Mesothelial cell of epicardium (in vitro differentiated cells): ENCODE measurements at places on chromosomes 3 and 15. TPM values are rescaled to one million over a fixed set of nuclear protein-coding genes. Genes with fewer than 3 reads are reported as not detected.

GRCh38 chr3:45826908-45827307, 15.0 kb downstream of the LZTFL1 start:
- no peak overlapping the region for H3K27ac ChIP-seq
- no peaks in the 10 kb centered on the region for H3K27me3 ChIP-seq
- no peak for DNase-seq
- H3K4me3 ChIP-seq, result no peak overlapping the region

DNA sequence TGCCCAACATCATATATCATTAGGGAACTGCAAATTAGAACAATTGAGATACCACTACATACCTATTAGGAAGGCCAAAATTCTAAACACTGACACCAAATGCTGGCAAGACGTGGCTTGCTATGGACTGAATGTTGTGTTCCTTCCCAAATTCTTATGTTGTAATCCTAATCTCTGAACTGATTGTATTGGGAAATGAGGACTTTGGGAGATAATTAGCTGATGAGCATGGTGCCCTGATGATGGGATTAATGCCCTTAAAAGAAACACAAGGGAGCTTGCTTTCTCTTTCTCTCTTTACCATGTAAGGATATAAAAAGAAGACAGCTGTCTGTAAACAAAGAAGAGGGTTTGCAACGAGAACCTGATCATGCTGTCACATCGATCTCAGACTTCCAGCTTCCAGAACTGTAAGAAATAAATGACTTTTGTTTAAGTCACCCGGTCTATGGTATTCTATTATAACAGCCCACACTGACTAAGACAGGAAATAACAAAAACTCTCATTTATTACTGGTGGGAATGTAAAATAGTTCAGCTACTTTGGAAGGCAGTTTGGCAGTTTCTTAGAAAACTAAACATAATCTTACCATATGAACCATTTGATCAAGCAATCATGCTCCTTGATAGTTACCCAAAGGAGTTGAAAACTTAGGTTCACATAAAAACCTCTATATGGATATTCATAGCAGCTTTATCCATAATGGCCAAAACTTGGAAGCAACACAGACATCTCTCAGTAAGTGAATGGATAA, 458.3 kb upstream of the CBLB start:
- DNase-seq, result no peak
- no peak overlapping the region for H3K27ac ChIP-seq
- no peaks in the 10 kb centered on the region for H3K27me3 ChIP-seq
- H3K4me1 ChIP-seq, result peaks cover 9% of the 10 kb centered on the region
- peaks cover 19% of the 10 kb centered on the region for H3K36me3 ChIP-seq

DNA sequence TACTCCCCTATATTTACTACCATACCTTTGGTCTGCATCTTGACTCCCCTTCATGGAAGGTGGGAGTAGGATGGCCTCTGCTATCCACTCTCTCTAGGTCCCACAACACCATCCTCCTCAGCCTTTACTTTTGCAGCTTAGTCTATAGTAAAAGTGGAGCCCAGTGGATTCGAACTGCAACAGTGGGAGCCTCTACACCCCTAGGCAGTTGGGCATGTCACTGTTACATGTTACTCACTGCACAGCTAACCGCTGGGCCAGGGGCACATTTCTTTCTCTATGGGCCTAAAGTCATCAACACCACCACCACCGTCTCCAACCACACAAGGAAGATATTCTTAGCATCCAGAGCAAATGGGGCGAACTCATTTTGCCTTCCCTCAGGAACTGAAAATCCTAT, 62.9 kb downstream of the KLF13 start:
- DNase-seq, result no peak
- H3K27ac ChIP-seq, result no peak overlapping the region

DNA sequence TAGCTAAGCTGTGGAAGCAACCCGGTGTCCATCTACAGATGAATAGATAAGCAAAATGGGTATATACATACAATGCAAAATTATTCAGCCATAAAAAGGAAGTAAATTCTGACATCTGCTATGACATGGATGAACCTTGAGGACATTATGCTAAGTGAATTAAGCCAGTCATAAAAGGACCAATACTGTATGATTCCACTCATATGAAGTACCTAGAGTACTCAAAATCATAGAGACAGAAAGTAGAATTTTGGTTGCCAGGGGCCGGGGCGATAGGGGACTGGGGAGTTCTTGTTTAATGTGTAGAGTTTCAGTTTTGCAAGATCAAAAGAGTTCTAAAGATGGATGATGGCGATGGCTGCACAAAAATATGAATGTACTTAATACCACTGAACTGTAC, 10.3 kb downstream of the EID1 start:
- H3K4me3 ChIP-seq, result no peak overlapping the region
- no peaks in the 10 kb centered on the region for H3K4me1 ChIP-seq
- no peaks in the 10 kb centered on the region for H3K27me3 ChIP-seq

DNA sequence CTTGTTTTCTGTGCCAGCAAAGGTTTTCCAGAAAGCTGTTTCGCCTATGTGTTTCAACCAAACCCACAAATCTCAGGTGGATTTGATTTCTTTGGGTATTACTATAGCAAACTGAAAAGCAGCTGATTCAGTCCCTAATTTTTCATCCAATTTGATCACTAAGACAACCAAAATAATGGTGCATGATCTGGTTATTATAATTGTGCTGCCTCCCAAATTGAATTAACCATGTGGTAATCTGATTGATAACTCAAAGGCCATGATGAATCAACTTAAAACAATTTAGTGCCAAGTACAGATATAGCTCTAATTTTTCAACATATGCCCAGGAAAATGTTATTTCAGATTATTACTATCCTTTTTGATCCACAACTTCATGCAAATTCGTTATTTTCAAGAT, 30.6 kb downstream of the PRTG start:
- no peak overlapping the region for H3K4me3 ChIP-seq
- peaks cover 11% of the 10 kb centered on the region for H3K36me3 ChIP-seq
- DNase-seq, result no peak
- no peaks in the 10 kb centered on the region for H3K27me3 ChIP-seq

DNA sequence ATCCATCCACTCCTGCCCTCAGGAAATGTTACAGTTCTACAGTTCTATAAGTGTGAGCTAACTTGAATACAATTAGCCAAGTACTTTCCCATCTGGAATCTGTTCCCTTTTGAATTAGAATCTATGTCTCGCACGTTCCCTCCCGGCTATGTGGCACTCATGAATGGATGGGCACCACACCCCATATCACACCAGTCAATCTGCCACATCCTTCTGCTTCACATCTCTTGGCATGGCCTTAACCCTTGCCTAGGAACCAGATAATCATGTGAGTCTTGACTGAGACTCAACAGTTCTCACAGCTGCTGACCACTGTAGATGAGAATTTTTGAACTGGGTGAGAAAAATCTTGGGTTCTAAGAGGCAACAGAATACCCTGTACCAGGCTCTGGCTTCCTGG, 180.2 kb downstream of the TNIK start:
- peaks cover 3% of the 10 kb centered on the region for H3K36me3 ChIP-seq
- no peaks in the 10 kb centered on the region for H3K27me3 ChIP-seq
- DNase-seq, result no peak

GRCh38 chr3:5140839-5141238, 18.7 kb downstream of the ARL8B start:
- H3K27ac ChIP-seq, result no peak overlapping the region
- H3K4me1 ChIP-seq, result peaks cover 20% of the 10 kb centered on the region
- H3K36me3 ChIP-seq, result peaks cover 48% of the 10 kb centered on the region

- no peaks in the 10 kb centered on the region for H3K4me1 ChIP-seq
- DNase-seq, result no peak
- no peak overlapping the region for H3K27ac ChIP-seq
- no peak overlapping the region for H3K4me3 ChIP-seq
- no peaks in the 10 kb centered on the region for H3K36me3 ChIP-seq
These were observed 210.0 kb upstream of the PEX5L start for GRCh38 chr3:180246688-180247195.

- H3K36me3 ChIP-seq, result peaks cover 2% of the 10 kb centered on the region
- H3K27ac ChIP-seq, result no peak overlapping the region
- no peak overlapping the region for H3K4me3 ChIP-seq
- H3K4me1 ChIP-seq, result peaks cover 12% of the 10 kb centered on the region
- no peak for DNase-seq
These were observed 269.3 kb downstream of the TBL1XR1 start for GRCh38 chr3:176927706-176928581.

DNA sequence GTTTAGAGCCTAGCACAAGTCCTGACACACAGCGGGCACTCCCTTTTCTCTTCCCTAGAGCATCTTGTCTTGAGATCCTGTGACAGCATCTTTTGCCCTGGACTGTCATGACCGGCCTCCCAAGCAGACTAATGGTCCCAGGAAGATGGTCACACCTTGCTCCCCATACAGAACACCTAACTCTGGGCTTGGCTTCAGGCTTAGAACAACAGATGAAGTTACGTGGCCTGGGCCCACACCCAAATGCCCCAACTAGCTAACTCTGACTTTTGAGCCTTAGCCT, 781 bp upstream of the IP6K1 start:
- H3K4me3 ChIP-seq, result peak overlapping the region; percentile 84
- DNase-seq, result no peak
- H3K4me1 ChIP-seq, result peaks cover 28% of the 10 kb centered on the region
- peaks cover 4% of the 10 kb centered on the region for H3K36me3 ChIP-seq

DNA sequence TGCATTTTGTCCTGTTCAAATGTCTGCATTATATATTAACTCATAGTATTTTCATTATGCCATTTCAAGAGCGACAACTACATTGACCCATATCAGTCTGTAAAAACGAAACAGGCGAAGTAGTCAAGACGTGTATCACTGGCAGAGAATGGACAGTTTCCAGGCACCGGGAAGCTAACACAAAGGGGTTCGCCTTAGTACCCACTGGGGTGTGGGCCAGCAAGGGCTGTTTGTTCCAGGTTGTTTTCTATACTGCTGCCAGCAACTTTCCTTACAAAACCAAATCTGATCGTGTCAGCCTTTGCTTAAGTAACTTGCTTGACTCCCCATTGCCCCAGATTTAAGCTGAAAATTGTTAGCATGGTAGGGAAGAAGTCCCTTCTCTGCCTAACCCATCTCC, 87.1 kb downstream of the CGNL1 start:
- no peak overlapping the region for H3K27ac ChIP-seq
- H3K4me1 ChIP-seq, result peaks cover 7% of the 10 kb centered on the region
- H3K36me3 ChIP-seq, result peaks cover 14% of the 10 kb centered on the region
- no peaks in the 10 kb centered on the region for H3K27me3 ChIP-seq
- H3K4me3 ChIP-seq, result no peak overlapping the region

- no peaks in the 10 kb centered on the region for H3K4me1 ChIP-seq
- DNase-seq, result no peak
- no peak overlapping the region for H3K27ac ChIP-seq
- H3K27me3 ChIP-seq, result no peaks in the 10 kb centered on the region
These were observed 385.8 kb downstream of the C3orf38 start for GRCh38 chr3:88535563-88535962.

DNA sequence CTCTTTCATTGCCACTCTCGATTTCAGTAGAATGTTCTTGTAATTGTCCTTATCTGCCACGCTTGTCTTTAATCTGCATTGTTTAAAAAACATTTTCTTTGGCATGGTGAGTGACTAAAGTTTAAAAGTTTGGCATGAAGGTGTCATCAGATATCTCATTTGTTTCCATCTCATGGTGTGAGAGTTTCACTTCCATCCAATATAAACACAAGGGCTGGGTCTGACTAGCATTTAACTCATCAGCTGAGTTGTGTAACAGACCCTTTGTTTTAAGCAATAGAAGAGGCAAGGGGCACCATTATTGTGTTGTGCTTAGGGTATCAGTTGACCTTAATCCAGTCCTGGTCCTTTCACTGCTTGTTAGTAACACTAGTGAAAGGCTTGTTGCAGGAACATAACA, 49.9 kb upstream of the IL12A start:
- no peaks in the 10 kb centered on the region for H3K4me1 ChIP-seq
- peaks cover 6% of the 10 kb centered on the region for H3K36me3 ChIP-seq
- no peak for DNase-seq
- no peak overlapping the region for H3K27ac ChIP-seq

DNA sequence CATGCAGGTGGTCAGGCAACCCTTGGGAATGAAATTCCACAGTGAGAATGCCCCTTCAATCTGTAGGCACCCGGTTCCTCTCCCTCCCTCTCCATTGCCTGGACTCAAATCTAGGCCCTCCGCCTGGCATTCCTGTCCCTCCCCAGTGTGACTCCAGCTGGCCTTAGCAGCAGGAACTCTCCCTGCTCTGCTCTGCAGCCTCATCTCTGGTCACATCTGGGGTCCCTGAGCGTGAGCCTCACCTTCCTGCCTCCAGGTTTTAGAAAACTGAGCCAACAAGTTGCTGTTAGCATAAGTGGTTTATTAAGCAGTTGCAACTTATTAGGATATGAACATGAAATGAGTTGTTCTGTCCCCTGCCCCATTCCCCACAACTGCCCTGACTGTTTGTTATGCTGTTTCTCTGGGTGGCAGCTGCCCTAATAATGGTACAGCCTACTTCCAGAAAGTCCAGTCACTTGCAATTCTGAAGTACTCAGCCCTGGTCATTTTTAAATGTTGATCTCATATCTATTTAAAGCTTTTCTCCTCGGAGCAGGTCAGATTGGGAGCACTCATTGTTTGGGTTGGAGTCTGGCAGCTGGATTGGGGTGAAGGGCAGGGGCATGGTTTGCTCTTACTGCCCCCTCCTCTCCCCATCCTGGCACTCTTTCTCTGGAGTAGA, 63.0 kb upstream of the ANKRD34C start:
- H3K27me3 ChIP-seq, result peaks cover 32% of the 10 kb centered on the region
- H3K4me3 ChIP-seq, result no peak overlapping the region
- H3K4me1 ChIP-seq, result peaks cover 16% of the 10 kb centered on the region
- no peak overlapping the region for H3K27ac ChIP-seq
- H3K36me3 ChIP-seq, result no peaks in the 10 kb centered on the region
- no peak for DNase-seq

GRCh38 chr15:62625429-62626033, 417.0 kb upstream of the TPM1 start:
- H3K27me3 ChIP-seq, result no peaks in the 10 kb centered on the region
- no peaks in the 10 kb centered on the region for H3K36me3 ChIP-seq
- DNase-seq, result no peak
- H3K4me1 ChIP-seq, result peaks cover 25% of the 10 kb centered on the region

DNA sequence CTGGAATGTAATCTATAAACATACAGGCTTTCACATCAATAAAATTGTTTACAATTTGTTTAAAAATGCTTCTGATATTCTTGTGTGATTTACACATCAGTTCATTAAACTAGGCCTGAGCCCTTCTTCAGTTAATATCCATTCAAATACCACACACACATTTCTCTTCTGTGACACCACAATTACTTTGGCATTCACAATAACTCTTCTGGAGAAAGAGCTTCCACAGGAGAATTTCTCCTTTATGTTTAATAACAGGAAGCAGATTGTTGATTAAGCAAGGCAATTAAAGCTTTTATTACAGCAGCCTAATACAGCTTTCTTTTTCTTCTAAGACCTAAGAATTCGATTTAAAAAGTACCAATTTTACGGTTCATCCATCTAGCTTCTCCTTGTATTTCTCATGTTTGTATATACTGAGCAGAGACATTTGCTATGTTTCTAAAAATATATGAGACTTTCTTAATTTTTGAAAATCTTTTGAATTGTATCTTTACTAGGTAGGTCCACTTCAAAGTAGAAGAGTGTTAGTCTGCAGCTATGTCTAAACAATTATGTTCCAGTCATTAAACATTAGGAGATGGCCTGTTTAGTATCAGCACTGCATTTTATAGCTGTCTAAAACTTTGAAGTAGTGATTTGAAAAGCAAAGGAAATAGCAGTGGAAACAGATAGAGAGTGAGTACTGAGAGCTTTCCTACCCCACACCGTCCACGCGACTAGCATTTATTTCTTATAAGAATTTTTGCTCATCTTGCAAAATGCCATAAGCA, 511.1 kb upstream of the UBE2E2 start:
- H3K4me1 ChIP-seq, result peaks cover 13% of the 10 kb centered on the region
- no peaks in the 10 kb centered on the region for H3K27me3 ChIP-seq
- DNase-seq, result no peak
- H3K4me3 ChIP-seq, result no peak overlapping the region

The TMOD2 gene
- 9.0 to 10.4 TPM (median 10.0 TPM) in 3 replicates for total RNA-seq

The MORC1 gene
- 0.13 to 0.18 TPM in 2 of 3 replicates, not detected in the other for total RNA-seq

The LMAN1L gene
- 0.16 to 0.65 TPM (median 0.35 TPM) in 3 replicates for total RNA-seq

The ZDHHC23 gene
- total RNA-seq, result 4.2 to 5.1 TPM (median 4.7 TPM) in 3 replicates

The CRABP1 gene
- total RNA-seq, result 144 to 156 TPM (median 155 TPM) in 3 replicates

The CCDC9B gene
- 23.4 to 26.9 TPM (median 26.1 TPM) in 3 replicates for total RNA-seq

The ADCY5 gene
- total RNA-seq, result 6.8 to 8.4 TPM (median 7.2 TPM) in 3 replicates

The SHF gene
- total RNA-seq, result 31.1 to 34.6 TPM (median 31.8 TPM) in 3 replicates
